Airway epithelial cell (primary cell): ENCODE measurements at places on chromosomes 1 and 21. TPM values are rescaled to one million over a fixed set of nuclear protein-coding genes. Genes with fewer than 3 reads are reported as not detected.

Gene MPL
- not detected in 2 replicates for total RNA-seq

Gene CYP4A22
- not detected in 2 replicates for total RNA-seq

Gene AMY1C
- 1.4 and 1.7 TPM in 2 replicates for total RNA-seq

Gene AKR7A3
- total RNA-seq, result 0.14 and 0.19 TPM in 2 replicates

Gene UBE2U
- not detected in 2 replicates for total RNA-seq
